ENCODE measurements at places on chromosomes 6 and 20.

- no peak for DNase-seq
These were observed 3.9 kb upstream of the PRDM13 start for GRCh38 chr6:99602520-99603420.

DNA sequence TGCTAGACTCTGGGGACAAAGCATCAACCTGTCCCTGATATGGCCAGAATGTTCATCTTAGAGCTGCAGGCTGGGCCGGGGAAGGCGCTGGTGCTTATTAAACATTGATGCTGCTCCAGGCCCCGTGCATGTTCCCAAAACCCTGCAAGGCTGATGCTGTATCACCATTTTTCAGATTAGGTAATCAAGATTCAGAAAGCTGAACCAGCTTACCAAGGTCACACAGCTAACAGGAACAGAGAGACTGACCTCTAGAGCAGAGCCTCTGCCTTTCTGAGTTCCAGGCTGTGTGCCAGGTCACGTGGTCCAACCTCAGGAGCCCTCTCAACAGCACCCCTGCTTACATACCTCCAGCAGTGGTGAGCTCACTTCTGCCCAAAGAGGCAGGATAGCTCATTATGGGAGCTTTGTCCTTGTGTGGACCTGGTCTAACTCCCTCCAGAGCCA, 16.1 kb upstream of the VSTM2L start:
- no peak for DNase-seq

DNA sequence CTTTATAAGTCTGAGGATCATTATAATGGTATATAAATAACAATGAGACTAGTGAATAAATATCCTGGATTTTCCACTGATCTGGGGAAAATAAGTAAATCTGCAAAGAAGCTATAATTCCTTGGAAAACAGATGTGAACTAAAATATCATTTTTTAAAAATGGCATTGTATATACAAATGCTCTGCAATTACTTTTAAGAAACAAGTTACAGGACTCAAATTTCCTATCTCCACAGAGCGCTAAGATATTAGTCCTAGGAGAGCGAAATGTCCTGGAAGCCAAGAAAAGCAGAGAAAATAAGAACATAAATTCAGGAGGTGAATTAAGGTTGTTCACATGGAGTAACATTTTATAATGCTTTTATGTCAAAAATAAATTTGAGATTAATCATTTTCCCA, 61.3 kb downstream of the PRKN start:
- no peak for DNase-seq

- DNase-seq, result no peak
These were observed 247.0 kb downstream of the ESR1 start for GRCh38 chr6:152054441-152054840.

DNA sequence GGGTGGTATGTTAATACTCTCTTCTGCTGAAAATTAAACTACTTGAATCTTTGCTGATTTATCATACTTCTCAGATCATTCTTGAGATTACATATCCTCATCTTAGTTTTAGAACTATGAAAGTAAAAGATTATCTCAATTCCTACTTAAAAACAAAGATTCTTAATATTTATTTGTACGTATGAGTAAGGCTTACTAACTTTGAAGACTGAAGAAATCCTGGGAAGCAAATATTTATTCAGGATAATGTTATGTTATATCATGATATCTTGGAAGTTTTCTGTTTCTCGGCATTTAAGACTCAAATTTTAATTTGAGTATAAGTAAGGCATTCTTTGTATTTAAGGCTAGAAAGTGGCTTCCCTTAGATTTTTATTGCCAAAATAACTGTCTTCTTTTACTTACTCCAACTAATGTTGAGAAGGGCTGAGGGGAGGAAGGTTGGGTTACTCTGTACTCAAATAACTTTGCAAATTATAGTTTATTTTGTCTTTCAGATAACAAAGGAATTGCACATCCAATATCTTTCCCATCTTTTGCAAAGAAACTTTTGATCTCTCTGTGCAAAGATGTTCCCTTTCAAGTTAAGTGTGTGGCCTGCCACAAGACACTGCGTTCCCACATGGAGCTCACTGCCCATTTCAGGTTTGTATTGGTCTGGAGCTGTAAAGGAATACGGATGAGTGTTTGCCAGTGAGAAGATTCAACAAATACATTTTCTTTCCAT, 30.5 kb upstream of the BAG2 start:
- no peak for DNase-seq

DNA sequence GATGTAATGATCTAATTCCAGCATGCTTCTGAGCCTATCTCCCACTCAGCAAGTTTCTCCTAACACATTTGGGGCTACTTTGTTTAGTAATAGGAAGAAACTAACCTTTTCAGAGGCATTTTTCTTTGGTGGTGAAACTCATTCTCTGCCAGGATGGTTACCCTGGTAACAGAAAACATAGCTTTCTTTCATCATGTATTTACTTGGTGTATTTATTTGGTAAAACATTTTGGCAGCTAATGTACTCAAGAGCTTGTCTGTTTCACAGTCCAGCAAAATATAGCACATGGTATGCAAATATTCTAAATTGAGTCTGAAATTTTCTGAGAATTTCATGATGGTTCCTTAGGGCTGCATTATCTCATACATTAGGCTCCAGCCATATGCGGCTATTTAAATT, 100.0 kb downstream of the SLC35B3 start:
- no peak for DNase-seq
